ENCODE measurements at places on chromosomes 7 and 10.

GRCh38 chr7:155676052-155676451 lies 31.6 kb downstream of the RBM33 start:
- no peak for DNase-seq

GRCh38 chr7:64114791-64115190 lies 69.6 kb downstream of the ZNF727 start:
- no peak for DNase-seq

DNA sequence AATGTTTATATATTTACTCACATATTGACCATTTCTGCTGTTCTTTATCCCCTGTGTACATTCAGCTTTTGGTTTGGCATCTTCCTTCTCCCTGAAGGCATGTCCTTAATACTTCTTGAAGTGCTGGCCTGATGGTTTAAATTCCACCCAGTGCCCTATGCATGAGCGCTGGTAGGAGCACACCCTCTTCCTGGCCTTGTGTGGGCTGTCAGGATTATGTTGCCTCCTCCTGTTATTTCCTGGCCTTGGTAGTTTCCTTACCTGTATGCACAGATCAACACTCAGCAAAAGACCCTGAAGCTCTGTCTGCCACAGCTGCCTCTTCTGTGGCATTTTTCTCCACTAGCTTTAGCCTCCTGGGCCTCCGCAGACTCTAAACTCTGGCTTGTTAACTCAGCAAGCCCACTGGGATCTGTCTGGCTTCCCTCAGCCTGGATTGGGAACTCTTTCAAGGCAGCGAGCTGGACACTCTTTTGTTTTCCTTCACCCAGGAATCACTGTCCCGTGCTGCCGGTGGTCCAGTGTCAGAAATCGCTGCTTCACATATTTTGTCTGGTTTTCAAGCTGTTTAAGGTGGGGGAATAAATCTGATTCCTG lies 595.2 kb downstream of the SDK1 start:
- DNase-seq = no peak

GRCh38 chr7:3551536-3551935 lies 250.5 kb downstream of the SDK1 start:
- no peak for DNase-seq

GRCh38 chr7:122770686-122771335 lies 68.1 kb upstream of the RNF148 start:
- DNase-seq = no peak

DNA sequence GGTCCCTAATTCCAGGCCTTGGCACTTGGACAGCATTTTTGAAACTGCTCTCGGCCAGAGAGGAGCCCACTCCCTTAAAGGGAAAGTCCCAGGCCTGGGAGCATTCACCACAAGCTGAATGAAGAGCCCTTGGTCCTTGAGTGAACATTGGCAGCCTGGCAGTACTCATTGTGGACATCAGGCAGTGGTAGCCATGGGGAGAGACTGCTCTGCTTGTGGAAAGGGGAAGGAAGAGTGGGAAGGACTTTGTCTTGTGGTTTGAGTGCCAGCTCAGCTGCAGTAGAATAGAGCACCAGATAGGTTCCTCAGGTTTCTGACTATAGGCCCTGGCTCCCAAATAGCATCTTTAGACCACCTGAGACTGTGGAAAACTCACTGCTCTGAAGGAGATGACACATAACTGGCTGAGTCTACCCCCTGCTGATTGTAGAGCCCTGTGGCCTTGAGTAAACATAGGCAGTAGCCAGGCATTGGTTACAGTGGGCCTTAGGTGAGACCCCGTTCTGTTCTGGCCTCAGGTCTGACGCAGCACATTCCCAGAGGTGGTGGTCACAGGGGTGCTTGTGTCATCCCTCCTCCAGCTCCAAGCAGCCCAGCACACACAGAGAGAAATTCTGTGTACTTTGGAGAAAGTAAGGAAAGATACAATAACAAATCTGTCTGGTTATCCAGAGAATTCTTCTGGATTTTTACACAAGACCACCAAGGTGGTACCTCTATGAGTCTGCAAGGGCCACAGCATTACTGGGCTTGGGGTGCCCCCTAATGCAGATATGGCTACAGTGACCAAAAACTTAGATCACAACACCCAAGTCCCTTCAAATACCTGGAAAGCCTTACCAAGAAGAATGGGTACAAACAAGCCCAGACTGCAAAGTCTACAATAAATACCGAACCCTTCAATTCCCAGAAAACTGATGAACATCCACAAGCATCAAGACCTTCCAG lies 153.8 kb downstream of the GNAI1 start:
- no peak for DNase-seq

DNA sequence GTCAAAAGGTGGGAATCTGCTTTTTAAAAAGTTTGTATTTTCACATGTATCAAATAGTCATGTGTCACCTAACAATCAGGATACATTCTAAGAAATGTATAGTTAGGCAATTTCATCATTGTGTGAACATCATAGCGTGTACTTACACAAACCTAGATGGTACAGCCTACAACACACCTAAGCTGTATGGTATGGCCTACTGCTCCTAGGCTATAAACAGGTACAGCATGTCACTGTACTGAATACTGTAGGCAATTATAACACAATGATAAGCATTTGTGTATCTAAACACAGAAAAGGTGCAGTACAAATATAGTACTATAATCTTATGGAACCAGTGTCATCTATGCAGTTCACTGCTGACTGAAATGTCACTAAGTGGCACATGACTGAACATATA lies 17.8 kb downstream of the COA1 start:
- DNase-seq = no peak

GRCh38 chr10:75434291-75434690 lies 2.9 kb downstream of the LRMDA start:
- no peak for DNase-seq
